ENCODE measurements at places on chromosomes 7 and 10.

DNA sequence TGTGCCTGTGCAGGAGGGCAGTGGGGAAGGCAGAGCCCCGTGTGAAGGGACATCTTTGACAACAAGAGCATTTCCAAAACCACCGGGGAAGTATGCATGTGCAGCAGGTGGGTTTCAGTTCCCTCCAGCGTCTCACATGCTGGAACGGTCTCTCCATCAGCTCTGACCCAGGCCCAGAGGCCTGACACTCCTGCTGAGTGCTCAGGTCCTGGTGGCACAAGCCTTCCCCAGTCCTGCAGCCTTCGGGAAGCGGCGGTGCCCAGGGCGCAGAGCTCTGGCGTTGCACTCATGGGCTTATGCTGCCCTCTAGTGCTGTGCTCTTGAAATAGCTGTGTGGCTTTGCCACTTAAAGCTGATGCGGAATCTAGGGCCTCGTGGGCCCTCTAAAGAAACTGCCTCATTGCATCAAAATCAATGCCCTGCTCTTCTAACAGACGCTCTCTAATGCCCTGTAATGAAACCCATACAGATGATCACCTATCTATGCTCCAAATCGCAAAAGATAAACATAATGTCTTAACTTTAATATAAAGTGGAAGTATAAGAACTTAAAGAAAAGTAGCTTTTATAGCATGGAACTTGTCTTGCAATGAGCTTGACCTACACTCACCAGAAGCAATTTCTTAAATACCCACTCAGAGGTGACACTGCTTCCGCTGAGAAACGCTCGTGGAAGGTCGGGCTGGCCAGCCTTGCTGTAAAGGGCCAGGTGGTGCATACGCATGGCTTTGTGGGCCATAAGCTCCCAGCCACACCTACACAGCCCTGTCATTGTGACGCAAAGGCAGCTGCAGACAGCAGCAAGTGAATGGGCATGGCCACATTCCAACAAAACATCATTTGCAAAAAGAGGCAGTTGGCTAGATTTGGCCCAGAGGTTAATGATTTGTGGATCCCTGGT is 38.6 kb downstream of the CLRN3 start:
- DNase-seq, result peak; percentile 67

- DNase-seq, result peak; percentile 48
Measured at GRCh38 chr10:96814264-96814663, 17.8 kb upstream of the LCOR start.

DNA sequence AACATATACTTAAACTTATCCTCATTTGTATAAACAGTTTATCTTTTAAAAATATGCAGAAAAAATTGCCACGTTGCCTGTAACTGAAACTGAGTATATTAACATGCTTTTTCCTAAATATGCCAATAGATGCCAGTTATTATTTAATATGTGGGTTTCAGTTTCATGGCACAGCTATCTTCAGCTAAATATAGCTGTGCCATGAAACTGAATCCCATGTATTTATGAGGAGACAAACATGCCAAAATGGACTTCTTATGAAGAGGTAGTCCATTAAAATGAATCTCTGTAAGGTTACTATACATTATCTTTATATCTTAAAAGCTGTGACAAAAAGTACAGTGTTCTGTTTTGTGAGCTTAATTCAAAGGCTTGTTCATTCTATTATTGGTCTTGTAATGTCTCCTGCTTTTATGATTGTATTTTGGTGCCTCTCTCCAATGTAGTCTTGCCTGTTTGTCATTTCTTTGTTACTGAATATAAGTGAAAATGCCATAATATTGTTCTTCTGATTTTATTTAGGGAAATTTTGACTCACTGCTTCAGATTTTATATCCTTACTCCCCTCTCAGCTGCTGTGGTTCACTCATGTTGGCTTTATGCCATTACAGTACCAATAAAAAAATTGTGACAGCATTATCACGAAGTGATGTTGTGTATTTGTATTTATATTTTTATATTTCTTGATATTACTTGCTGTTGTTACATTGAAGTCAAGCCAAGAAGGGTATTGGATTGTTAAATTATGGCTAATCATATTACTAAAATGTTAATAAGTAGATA is 34.3 kb upstream of the CACNA2D1 start:
- DNase-seq, result no peak

- no peak for DNase-seq
Measured at GRCh38 chr10:60351191-60351853, 38.4 kb downstream of the ANK3 start.

- no peak for DNase-seq
Measured at GRCh38 chr10:100350914-100351485, 4.0 kb downstream of the SCD start.

GRCh38 chr10:98673171-98673782 is 226.5 kb upstream of the HPS1 start:
- DNase-seq, result no peak

GRCh38 chr7:107180378-107180777 is 11.6 kb downstream of the HBP1 start:
- DNase-seq, result peak; percentile 93

GRCh38 chr10:6279540-6280267 is 77.0 kb downstream of the PFKFB3 start:
- DNase-seq, result peak; percentile 37

DNA sequence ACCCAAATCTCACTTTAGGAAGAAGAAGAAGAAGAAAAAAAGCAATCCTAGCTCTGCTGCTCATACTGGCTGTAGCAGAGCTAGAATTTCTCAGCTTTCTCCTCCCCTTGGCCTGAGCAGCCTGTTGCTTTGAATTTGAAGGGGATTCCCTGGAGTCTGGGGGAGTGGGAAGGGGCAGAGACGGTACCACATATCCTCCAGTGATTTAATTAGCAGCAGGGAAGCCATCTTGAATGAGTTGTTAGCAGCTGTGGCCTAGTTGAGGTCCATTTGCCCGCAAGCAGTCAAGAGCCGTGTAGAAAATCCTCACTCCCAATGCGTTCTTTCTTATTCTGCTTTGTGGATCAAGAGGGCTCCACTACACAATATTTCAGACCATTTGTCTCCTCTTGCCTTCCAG is 16.5 kb downstream of the PDE6C start:
- no peak for DNase-seq
